ENCODE measurements at places on chromosomes 5 and 9.
A peak's percentile ranks its signal among the peaks of the same experiment; 100 is the strongest.

DNA sequence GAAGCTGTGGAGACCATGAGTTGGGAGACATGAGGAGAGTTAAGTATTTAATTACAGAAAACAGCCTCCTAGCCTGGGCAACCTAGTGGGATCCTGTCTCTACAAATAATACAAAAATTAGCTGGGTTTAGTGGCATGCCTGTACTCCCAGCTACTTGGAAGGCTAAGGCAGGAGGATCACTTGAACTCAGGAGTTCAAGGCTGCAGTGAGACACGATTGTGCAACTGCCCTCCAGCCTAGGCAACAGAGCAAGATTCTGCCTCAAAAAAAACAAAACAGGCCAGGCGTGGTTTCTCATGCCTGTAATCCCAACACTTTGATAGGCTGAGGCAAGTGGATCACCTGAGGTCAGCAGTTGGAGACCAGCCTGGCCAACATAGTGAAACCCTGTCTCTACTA, 52.6 kb downstream of the AQP7 start:
- no peak for DNase-seq

GRCh38 chr9:21324047-21324446, 11.2 kb downstream of the KLHL9 start:
- no peak for DNase-seq

GRCh38 chr5:63554191-63554590, 408.1 kb downstream of the HTR1A start:
- DNase-seq = peak; percentile 66

DNA sequence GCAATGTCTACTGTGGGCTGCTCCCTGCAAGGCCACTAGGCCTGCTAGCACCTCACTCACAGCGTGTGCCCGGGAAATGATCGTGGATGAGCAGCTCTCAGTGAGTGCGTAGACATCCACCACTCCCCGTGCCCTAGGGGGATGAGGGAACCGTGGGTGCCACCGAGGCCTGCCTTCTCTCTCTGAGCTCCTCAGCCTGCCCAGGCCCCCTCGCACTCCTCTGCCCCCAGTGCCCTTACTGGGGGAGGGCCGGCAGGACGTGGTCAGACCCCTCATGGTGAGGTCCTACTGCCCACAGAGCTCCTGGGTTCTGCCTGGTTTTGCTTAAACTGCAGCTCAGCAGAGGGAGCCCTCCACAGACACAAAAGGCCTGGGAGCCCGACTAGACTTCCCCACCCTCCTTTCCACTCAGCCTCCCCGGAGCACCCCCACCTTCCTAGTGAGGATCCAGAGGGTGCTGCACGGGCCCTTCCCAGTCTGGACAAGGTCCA, 220.0 kb downstream of the CACNA1B start:
- DNase-seq = no peak

DNA sequence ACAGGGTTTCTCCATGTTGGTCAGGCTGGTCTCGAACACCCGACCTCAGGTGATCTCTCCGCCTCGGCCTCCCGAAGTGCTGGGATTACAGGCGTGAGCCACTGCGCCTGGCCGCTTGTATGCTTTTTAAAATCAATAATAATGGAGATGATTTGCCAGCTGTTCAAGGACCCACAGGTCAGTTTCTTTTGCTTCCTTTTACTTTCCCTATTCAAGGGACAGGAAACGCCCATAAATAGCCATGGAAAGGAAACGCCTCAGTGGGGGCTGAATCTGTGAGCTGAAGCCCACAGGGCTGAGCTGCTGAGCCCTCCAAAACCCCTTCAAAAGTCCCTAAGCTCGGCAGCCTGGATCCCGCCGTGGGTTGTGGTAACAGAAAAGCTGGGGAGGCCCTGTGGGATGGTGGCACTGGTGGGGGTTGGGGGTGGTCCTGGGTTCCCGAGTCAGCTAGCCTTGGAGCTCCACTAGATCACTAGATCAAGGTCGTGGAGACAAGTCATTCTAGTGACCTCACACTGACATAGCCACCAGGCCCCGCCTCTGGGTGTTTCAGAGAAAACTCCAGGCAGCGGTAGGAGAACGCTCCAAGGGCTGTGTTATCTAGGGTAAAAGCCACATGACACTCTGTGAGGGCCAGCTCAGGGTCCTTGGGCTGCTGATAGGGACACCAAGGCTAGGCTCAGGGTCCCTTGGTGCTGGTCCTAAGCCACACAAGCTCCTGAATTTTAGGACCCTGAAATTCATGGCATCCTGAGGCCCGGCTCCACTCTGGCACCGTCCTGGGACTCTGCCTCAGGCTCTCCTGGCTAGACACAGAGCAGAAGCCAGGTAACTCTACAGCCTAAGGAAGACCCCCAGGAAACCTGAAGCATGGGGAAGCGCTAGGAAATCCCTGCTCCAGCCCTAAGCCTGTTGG, 18.0 kb upstream of the DUSP1 start:
- DNase-seq = no peak

- DNase-seq = no peak
Observed at GRCh38 chr5:17813214-17813613, 179.0 kb downstream of the TAF11L14 start.

DNA sequence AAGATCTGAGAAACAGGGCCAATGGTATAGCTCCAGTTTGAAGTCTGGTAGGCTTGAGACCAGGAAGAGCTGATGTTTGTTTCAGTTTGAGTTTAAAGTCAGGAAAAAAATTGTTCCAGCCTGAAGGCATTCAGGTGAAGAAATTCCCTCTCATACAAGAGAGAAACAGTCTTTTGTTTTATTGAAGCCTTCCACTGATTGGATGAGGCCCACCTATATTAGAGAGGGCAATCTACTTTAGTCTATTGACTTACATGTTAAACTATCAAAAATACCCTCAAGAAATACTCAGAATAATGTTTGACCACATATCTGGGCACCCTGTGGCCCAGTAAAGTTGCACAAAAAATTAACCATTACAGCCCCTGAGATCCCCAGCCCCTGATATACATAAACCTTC, 5.2 kb upstream of the DEPDC1B start:
- DNase-seq = no peak

DNA sequence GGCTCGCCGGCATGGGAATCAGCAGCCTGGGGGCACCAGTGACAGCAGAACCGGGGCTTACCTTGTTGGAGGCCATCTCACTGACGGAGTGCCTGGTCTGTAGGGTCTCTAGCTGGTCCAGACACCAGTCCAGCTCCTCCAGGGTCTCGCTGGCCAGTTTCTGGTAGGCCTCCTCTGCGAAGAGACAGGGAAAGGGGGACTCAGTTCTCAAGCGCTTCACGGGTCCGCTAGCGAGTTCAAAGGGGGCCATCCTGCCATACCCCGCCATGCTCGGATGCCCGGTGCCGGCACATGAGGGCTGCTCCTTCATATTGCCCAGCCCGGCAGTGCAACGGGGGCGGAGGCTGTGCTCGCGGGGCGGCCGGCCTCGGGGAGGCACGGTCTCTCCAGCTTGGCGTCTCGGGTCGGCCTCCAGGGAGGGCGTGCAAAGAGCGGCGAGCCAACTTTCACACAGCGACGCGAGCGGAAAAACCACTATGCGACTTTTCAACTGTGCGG, 456.0 kb downstream of the RAB3C start:
- no peak for DNase-seq

DNA sequence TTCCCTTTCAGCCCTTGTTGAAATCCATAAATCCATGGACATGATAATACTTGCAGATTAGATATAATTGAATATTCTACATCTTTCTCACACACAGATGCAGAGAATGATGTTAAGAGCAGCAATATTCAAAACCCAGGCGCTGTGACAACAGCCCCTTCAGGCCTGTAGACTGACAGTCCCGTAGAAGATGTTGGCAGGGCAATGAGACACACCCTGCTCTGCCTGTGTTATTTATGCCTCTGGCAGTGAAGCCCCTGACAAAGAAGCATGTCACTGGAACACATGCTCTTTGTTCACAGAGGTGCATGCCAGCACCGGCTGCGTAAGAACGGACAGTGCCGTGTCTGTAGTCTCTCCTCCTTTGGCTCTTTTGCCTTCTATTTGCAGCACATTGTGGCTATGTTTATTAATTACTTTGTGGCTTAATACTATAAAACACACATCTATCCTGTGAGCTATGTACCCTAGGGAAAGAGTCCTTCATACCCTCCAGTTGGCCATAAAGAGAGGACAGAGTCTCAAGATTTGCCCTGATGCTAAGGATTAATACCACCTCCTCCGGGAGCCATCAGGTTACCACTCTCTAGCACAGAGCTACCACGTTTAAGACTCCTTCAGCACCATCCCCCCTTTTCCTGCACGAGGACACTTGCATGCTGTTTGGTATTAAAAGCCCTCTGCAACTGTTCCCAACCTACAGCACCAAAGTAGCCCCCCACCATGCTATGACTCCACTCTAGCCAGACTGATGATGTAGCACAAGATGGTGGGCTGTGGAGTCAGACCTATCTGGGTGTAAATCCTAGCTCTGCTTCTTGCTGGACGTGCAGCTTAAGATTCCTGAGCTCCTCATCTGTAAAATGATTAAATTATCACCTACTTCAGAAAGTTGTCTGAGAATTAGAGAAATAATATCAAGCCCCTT, 2.0 kb upstream of the ANP32B start:
- no peak for DNase-seq

DNA sequence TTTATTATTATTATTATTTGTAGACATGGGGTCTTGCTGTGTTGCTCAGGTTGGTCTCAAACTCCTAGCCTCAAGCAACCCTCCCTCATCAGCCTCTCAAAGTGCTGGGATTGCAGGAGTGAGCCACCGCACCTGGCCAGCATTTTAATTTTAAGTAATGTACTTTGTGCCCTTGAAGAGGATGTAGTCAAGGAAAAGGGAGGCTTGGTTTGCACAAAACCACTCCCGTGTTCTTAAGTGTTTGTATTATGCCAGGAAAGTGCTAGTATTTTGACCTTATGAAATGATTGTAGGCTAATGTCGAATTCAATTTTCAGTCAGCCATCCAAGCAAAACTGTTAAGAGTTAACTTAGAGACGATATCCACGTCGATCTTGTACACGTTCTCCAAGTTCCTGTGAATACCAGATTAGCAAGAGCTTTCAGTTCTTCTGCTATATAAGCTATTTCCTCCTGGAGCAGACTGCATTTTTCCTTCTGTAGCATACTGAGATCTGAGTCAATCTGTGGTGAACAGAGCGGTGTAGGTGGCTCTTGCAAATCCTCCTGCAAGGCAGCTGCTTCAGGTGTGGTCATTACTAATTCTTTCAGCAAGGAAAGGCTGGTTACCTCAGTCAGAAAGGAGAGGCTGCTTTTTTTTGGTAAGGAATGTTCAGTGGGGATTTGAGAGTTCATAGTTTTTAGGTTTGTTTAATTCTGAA, 23.7 kb downstream of the CCDC171 start:
- no peak for DNase-seq

DNA sequence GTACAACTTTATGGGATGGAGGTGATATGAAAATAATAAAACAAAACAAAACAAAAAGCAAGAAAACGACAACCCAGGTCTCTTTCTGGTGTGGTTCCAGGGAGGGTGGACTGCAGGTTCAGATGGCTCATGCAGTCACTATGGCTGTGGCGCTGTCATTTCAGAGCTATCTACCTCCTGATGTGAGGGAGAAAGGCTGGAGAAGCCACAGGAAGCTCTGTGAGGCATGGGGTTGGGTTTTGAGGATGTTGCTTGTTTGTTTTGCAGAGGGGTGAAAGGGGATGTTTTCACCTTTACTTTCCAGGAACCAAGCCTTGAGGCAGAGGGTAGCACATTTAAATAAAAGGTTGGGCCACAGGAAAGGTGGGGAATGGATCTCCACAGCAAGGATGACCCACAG, 18.7 kb downstream of the NIPAL4 start:
- no peak for DNase-seq

- DNase-seq = no peak
Observed at GRCh38 chr9:4157584-4158499, 142.0 kb downstream of the GLIS3 start.

- no peak for DNase-seq
Observed at GRCh38 chr9:97625620-97626019, 7.5 kb downstream of the TSTD2 start.

DNA sequence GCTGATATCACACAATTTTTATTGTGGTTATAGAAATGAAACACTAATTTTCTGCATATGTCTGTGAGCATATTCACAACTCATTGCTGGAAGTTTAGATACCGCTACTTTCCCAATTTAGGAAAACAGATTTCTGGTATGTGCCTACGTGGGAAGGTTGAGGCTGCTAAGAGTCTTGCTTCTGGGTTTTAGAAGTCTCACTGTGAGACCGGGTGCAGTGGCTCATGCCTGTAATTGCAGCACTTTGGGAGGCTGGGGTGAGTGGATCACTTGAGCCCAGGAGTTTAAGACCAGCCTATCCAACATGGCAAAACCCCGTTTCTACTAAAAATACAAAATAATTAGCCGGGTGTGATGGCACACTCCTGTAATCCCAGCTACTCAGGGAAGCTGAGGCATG, 39.6 kb downstream of the UBAP1 start:
- no peak for DNase-seq

- peak; percentile 12 for DNase-seq
Observed at GRCh38 chr9:69223605-69224004, 49.5 kb downstream of the TJP2 start.

GRCh38 chr5:65866837-65867521, 59.4 kb upstream of the ERBIN start:
- DNase-seq = no peak

- DNase-seq = no peak
Observed at GRCh38 chr5:135133181-135133580, 99.2 kb upstream of the PITX1 start.

GRCh38 chr5:171102877-171103610, 206.0 kb upstream of the TLX3 start:
- DNase-seq = no peak

DNA sequence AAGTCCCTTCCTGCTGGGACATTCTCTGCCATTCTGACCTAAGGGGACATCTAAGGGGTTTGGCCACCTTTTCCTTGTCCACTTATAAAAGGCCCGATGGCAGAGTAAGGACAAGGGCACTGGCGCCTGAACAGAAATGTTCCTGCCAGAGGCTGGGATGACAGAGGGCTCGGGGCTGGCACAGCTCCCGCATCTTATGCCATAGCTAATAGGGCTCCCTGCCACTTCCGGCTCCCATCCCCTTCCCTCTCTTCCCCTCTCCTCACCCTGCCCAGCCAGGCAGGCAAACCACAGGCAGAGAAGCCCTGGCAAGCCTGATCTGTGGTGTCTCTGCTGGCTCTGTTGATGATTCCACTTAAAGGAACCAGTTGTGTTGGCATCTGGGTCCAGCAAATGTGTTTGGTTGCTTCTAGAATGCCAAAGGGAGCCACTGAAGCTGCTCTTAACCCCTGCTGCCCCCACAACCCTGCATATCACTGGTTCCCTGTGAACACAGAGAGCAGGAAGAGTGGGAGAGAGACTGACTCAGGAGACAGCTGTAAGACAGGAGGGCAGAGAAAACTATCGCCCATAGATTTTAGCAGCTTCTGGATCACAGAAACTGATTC, 18.4 kb upstream of the ADRA1B start:
- DNase-seq = no peak

- no peak for DNase-seq
Observed at GRCh38 chr9:134177624-134178393, 13.4 kb upstream of the RNU6ATAC start.

DNA sequence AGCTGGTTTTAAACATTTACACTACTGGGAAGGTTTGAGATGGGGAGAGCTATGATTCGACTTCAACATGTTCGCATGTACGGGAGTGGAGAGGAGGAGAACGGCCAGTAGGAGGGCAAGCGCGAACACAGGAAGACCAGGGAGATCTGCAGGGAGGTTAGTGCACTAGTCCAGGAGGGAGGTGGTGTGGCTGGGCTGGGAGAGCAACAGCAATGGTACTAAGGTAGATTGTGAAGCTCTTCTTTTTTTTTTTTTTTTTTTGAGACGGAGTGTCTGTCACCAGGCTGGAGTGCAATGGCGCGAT, 16.6 kb downstream of the IER5L start:
- no peak for DNase-seq

All from NCI-H1105 (cell line).